ENCODE measurements at places on chromosomes 1 and 21.

- no peaks in the 10 kb centered on the region for H3K4me1 ChIP-seq
- H3K27me3 ChIP-seq = no peaks in the 10 kb centered on the region
- no peak overlapping the region for H3K27ac ChIP-seq
- no peaks in the 10 kb centered on the region for H3K36me3 ChIP-seq
- no peak overlapping the region for H3K4me3 ChIP-seq
These were observed 54.2 kb upstream of the NFIA start for GRCh38 chr1:61028136-61028535.

- H3K27ac ChIP-seq = no peak overlapping the region
- no peak overlapping the region for H3K4me3 ChIP-seq
- no peaks in the 10 kb centered on the region for H3K27me3 ChIP-seq
- no peaks in the 10 kb centered on the region for H3K36me3 ChIP-seq
These were observed 24.0 kb downstream of the EEIG2 start for GRCh38 chr1:108583757-108584427.

- H3K36me3 ChIP-seq = no peaks in the 10 kb centered on the region
- DNase-seq = no peak
- H3K27me3 ChIP-seq = no peaks in the 10 kb centered on the region
- no peak overlapping the region for H3K4me3 ChIP-seq
- peaks cover 11% of the 10 kb centered on the region for H3K4me1 ChIP-seq
These were observed 355.6 kb downstream of the USP25 start for GRCh38 chr21:16085421-16085820.

- no peak overlapping the region for H3K4me3 ChIP-seq
- no peak for DNase-seq
- no peaks in the 10 kb centered on the region for H3K27me3 ChIP-seq
- no peak overlapping the region for H3K27ac ChIP-seq
These were observed 18.8 kb upstream of the LIN9 start for GRCh38 chr1:226327761-226328162.

- H3K4me1 ChIP-seq = peaks cover 54% of the 10 kb centered on the region
- H3K36me3 ChIP-seq = no peaks in the 10 kb centered on the region
- no peak overlapping the region for H3K27ac ChIP-seq
- H3K27me3 ChIP-seq = no peaks in the 10 kb centered on the region
- no peak overlapping the region for H3K4me3 ChIP-seq
- DNase-seq = no peak
These were observed 5.0 kb downstream of the KDM5B start for GRCh38 chr1:202802998-202803932.

GRCh38 chr1:162696286-162696862, 64.1 kb downstream of the DDR2 start:
- no peak for DNase-seq
- H3K27me3 ChIP-seq = no peaks in the 10 kb centered on the region
- H3K36me3 ChIP-seq = no peaks in the 10 kb centered on the region

DNA sequence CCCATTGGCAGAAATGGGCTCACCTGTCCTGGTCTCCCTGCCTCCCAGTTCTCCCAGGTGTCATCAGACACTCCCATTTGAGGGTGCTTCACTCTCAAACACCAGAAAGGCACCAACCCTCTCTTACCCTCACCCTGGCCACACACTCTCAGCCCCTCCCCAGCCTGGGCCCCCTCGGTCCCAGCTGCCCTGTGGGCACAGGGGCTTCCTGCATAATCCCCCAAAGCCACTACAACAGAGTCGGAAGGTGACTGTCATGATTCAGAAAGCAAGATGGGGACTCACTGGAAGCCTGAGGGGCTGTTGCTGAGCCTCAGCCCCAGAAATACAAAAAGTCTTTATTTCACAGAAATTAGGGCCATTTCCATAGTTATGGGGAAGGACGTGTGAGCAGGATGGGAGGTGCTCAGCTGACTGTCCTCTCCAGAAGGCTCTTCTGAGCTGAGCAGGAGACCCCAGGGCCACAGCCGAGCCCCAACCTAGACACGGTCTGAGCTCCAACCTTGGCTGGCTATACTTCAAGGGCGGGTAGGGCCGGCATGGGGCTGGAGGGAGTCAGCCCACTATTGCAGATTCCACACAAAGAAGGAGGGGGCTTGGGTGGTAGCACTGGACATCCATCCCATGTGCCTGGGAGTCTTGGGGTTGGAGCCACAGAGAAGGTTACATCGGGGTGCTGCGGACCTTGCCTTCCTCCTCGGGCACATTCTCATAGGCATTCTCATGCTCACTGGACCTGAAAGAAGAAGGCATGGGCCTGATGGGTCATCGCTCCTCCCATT, 6.3 kb downstream of the PDZK1IP1 start:
- DNase-seq = no peak
- H3K27me3 ChIP-seq = no peaks in the 10 kb centered on the region
- no peaks in the 10 kb centered on the region for H3K36me3 ChIP-seq

DNA sequence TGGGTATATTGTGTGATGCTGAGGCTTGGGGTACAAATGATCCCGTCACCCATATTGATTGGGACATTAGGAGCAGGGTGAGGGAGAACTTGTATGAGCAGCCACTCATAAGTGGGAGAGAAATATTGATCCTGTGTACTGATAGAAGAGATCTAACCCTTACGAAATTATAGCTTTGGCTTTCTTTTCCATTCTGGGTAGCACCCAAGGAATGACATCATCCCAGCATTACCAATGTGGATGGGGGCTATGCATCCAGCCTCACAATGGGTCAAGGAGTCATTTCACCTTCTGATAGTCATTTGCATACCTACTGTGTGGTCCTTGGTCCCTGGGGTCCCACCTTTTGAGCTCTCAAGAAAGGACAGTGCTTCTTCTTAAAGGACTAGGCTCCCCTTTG, 1.9 kb upstream of the NAV1 start:
- no peak for DNase-seq
- peak overlapping the region; percentile 1 for H3K4me3 ChIP-seq
- no peaks in the 10 kb centered on the region for H3K27me3 ChIP-seq
- no peaks in the 10 kb centered on the region for H3K36me3 ChIP-seq
- peaks cover 68% of the 10 kb centered on the region for H3K4me1 ChIP-seq

All from vagina (tissue), 2 donors.